Uterus (tissue), 4 donors: ENCODE measurements at places on chromosomes 6 and 20. TPM values are rescaled to one million over a fixed set of nuclear protein-coding genes. Genes with fewer than 3 reads are reported as not detected.
A peak's percentile ranks its signal among the peaks of the same experiment; 100 is the strongest.

Gene ID4
- 41.5 TPM for total RNA-seq

DNA sequence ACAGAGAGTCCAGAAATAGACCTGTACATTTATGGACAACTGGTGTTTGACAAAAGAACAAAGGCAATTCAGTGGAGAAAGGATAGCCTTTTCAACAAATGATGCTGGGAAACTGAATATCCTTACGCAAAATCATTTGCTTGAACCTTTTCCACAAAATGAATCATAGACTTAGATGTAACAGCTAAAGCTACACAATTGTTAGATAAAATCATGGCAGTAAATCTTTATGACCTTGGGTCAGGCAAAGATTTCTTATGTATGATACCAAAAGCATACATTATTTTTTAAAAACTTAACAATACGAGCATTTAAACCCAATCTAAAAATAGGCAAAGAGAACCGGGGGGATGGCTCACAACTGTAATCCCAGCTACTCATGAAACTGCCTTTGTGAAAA lies 73.5 kb upstream of the DST start:
- no peak for DNase-seq
- no peaks in the 10 kb centered on the region for H3K27me3 ChIP-seq
- H3K4me3 ChIP-seq: no peak overlapping the region
- H3K36me3 ChIP-seq: no peaks in the 10 kb centered on the region
- no peak overlapping the region for H3K27ac ChIP-seq
- no peaks in the 10 kb centered on the region for H3K4me1 ChIP-seq

Gene TMEM217
- total RNA-seq: not detected

- no peak overlapping the region for H3K27ac ChIP-seq
- no peak for DNase-seq
- H3K36me3 ChIP-seq: no peaks in the 10 kb centered on the region
- H3K4me1 ChIP-seq: no peaks in the 10 kb centered on the region
Observed at GRCh38 chr6:165821754-165822153, 158.7 kb upstream of the PDE10A start.

DNA sequence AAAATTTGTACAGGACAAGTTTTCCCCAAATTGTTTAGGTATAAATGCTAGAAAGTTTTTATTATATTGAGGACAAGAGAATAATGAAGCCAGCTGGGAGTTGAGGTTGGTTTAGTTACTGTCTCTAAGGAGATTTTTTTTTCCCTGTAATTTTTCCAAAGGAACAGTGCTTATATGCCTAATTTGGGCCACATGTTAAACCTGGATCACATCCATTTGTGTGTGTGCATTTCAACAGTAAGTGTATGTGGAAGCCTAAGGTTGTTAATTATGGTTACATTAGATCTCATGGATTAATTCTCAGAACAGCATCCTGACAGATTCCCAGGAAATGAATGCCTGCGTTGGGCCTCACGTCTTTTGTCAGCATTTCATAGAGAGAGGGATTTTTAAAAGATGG lies 4.5 kb downstream of the IGF2R start:
- no peak for DNase-seq
- peak overlapping the region; percentile 57 for H3K27ac ChIP-seq
- no peak overlapping the region for H3K4me3 ChIP-seq

GRCh38 chr20:47380481-47380880 lies 24.0 kb upstream of the ZMYND8 start:
- no peaks in the 10 kb centered on the region for H3K27me3 ChIP-seq
- DNase-seq: no peak
- H3K36me3 ChIP-seq: no peaks in the 10 kb centered on the region
- no peak overlapping the region for H3K4me3 ChIP-seq
- H3K27ac ChIP-seq: peak overlapping the region; percentile 52
- no peaks in the 10 kb centered on the region for H3K4me1 ChIP-seq

Gene RAB44
- total RNA-seq: not detected

Gene MARCKS
- 14.9 TPM for total RNA-seq

GRCh38 chr20:14922503-14923267 lies 585.3 kb upstream of the FLRT3 start:
- H3K4me3 ChIP-seq: no peak overlapping the region
- H3K36me3 ChIP-seq: no peaks in the 10 kb centered on the region
- no peaks in the 10 kb centered on the region for H3K27me3 ChIP-seq
- H3K27ac ChIP-seq: no peak overlapping the region

DNA sequence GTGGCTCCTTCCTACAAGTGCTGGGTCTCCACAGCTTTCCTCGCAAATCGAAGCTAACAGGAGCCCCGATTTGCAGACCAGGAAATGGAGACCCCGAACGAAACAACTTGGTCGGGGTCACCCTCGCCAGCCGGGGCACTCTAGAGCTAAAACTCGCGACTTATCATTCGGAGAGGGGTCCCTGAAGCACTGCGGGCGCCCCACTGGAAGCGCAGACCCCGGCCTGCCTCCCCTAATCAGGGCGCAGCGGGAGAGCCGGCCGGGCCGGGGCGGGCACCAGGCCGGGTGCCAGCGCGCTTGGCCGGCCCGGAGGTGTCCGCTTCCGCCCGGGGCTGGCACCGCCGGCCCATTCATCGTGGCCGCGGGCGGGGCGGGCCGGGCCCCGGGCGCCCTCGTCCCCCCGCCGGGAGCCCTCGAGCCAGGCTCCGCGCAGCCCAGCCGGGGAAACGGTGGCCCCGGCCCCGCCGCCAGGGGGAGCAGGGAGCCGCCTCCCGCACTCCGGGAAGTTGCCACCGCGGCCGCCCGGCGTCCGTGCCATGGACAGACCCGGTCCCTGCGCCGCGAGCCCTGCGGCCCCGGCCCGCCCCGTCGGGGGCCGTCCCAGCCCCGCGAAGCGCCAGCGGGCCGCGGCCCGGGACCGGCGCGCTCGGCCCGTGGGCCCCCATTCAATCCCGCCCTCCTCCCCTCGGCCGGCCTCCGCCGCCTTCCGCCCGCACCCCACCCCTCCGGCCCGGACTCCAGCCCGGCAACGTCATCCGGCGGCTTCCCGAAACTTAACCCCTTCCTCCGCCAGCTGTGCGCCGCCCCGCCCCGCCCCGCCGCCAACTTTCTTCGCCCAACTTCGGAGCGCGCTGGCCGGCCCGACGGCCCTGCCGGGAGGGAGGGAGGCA lies 961 bp downstream of the RRBP1 start:
- peak; percentile 84 for DNase-seq
- H3K4me1 ChIP-seq: no peaks in the 10 kb centered on the region
- H3K27ac ChIP-seq: peak overlapping the region; percentile 94

Gene GATA5
- total RNA-seq: 3.5 TPM

Gene PROKR2
- total RNA-seq: not detected

DNA sequence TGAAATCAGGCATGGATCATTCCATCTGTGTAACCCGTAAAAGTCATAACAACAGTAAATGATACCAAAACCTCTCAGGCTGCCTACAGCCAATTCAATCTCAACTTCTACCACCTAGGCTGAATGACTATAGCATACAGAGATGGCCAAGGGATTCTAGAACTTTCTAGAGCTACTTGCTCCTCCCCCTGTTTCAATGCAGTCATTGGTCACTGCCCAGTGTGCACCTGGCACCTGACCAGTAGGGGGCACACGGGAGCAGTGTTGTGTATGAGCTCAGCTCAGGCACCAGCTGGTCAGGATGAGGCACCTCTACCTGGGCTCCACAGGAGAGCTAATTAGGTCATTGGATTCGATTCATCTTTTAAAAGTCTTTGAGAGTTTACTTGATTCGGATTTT lies 86.2 kb downstream of the PLEKHG1 start:
- no peaks in the 10 kb centered on the region for H3K27me3 ChIP-seq
- H3K27ac ChIP-seq: peak overlapping the region; percentile 6
- no peak for DNase-seq
- H3K4me3 ChIP-seq: no peak overlapping the region
- H3K4me1 ChIP-seq: no peaks in the 10 kb centered on the region

Gene HEBP2
- total RNA-seq: 8.5 TPM

DNA sequence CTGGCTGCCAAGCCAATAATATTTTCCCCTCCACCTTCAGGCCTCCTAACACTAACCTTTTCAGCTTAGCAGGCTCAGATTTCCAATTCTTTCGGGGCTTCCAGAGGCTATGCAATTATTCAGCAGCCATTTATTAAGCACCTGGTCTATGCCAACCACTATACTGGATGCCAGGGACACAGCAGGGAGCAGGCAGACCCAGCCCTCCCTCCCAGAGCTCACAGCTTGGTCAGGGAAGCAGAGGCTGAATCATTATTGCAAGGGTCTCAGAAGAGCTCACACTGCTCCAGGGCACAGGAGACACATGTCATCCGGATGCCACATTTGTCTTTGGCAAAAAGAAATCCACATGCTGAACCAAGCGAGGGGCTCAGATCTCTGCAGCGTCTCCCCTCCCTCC lies 1.3 kb downstream of the BPIFB1 start:
- DNase-seq: no peak
- H3K4me1 ChIP-seq: no peaks in the 10 kb centered on the region
- H3K27me3 ChIP-seq: no peaks in the 10 kb centered on the region
- no peaks in the 10 kb centered on the region for H3K36me3 ChIP-seq

Gene TPD52L1
- total RNA-seq: 24.4 TPM

GRCh38 chr20:56442389-56443365 lies 25.8 kb upstream of the RTF2 start:
- no peak overlapping the region for H3K27ac ChIP-seq
- H3K4me1 ChIP-seq: no peaks in the 10 kb centered on the region
- no peaks in the 10 kb centered on the region for H3K27me3 ChIP-seq

DNA sequence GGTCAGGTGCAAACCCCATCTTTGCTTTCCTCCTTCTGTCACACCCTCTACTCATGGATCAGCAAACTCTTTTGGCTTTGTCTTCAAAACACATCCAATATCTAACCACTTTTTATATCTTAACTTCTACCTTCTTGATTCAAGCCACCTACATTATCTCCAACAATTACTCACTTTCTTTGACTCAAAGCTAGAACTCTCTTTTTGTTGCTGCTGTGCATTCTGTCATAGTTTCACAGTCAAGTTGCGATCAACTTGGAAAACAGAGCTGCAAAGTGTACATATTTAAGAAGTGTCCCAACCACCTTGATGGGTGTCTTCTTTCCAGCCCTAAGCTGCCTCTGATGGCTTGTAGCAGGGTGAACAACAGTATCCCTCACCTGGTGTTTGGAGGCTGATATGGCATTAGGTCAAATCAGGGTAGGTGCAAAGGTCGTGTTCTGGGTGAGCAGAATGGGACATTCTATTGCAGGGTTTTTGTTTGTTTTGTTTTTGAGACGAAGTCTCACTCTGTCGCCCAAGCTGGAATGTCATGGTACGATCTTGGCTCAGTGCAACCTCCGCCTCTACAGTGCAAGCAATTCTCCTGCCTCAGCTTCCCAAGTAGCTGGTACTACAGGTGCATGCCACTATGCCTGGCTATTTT lies 43.4 kb upstream of the RALGAPA2 start:
- DNase-seq: no peak
- H3K36me3 ChIP-seq: no peaks in the 10 kb centered on the region
- H3K4me3 ChIP-seq: no peak overlapping the region
- H3K27ac ChIP-seq: no peak overlapping the region
- no peaks in the 10 kb centered on the region for H3K27me3 ChIP-seq
